ENCODE measurements at places on chromosomes 6 and 20. TPM values are rescaled to one million over a fixed set of nuclear protein-coding genes. Genes with fewer than 3 reads are reported as not detected.

DNA sequence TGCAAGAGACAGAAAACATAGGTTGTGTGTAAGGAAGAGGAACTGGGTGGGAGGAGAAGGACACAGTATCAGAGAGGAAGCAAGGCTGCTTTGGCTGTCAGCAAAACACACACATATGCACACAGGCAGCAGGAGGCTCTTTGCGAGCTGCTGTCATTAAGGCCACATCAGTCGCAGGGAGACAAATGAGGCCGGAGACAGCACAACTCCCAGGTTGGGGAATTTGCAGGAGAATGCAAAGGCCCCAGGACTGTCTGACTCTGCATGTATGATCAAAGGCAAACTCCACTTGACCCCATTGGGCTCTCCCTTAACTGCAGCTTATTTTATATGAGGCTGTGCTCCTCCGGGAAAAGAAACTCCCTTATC is 35.3 kb downstream of the METTL24 start:
- peak overlapping the region; percentile 57 for H3K4me3 ChIP-seq
- no peak for DNase-seq
- peak overlapping the region; percentile 88 for H3K27ac ChIP-seq
- H3K27me3 ChIP-seq: no peaks in the 10 kb centered on the region
- peaks cover 69% of the 10 kb centered on the region for H3K4me1 ChIP-seq

The GCNT2 gene
- 21.2 TPM for total RNA-seq

DNA sequence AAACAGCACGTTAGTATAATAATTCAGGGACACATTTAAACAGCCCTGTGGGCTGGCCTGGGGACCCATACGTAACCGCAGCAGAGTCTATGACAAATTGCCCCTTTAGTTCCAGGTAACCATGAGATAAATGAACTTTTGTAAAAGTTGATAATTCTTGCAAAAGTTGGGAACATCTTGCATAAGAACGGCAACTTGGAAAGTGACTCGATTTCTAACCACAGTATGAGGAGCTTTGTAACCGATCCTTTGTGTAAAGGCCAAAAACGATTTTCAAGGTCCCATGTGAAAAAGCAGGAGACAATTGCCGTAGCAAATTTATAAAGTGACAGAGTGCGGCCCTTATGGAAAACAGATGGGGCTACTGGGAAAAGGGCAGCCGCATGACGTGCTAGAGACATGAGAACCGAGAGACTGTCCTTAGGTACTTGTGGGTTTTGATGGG is 81.6 kb downstream of the PSMG4 start:
- H3K4me1 ChIP-seq: peaks cover 70% of the 10 kb centered on the region
- H3K36me3 ChIP-seq: peaks cover 4% of the 10 kb centered on the region
- no peak for DNase-seq
- H3K4me3 ChIP-seq: peak overlapping the region; percentile 37
- peak overlapping the region; percentile 50 for H3K27ac ChIP-seq
- no peaks in the 10 kb centered on the region for H3K27me3 ChIP-seq

The FILIP1 gene
- 2.0 TPM for total RNA-seq

GRCh38 chr6:115909923-115910546 is 150.7 kb downstream of the FRK start:
- H3K4me1 ChIP-seq: no peaks in the 10 kb centered on the region
- H3K4me3 ChIP-seq: no peak overlapping the region
- H3K36me3 ChIP-seq: no peaks in the 10 kb centered on the region
- peaks cover 6% of the 10 kb centered on the region for H3K27me3 ChIP-seq
- no peak overlapping the region for H3K27ac ChIP-seq

The ENPP4 gene
- 4.9 TPM for total RNA-seq

- H3K27me3 ChIP-seq: peaks cover 13% of the 10 kb centered on the region
- peaks cover 14% of the 10 kb centered on the region for H3K36me3 ChIP-seq
- no peak for DNase-seq
- peak overlapping the region; percentile 94 for H3K27ac ChIP-seq
- H3K4me3 ChIP-seq: peak overlapping the region; percentile 92
These were observed 22.4 kb downstream of the ZNF311 start for GRCh38 chr6:28982476-28983266.

The WFDC8 gene
- not detected for total RNA-seq

DNA sequence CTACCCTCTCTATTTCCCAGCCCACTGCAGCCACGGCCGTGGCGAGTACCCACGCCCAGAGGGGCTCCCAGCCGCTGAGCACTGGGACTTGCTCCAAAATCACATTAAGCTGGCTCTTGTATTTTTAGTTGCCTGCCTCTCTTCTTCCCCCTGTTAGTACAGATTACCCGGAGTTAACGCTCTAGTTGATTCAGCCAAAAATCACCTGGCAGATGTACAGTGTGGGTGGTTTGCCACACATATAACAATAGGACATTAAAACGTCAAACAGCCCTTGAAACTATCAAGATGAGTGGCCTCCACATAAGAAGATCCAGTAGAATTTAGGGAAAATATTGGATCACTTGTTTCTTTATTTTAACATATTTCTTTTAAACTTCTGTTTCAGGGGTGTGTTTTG is 268.8 kb upstream of the PRDM1 start:
- no peaks in the 10 kb centered on the region for H3K4me1 ChIP-seq
- H3K27me3 ChIP-seq: peaks cover 13% of the 10 kb centered on the region
- DNase-seq: no peak
- no peak overlapping the region for H3K4me3 ChIP-seq
- H3K36me3 ChIP-seq: no peaks in the 10 kb centered on the region
- no peak overlapping the region for H3K27ac ChIP-seq

The RAET1G gene
- 2.1 TPM for total RNA-seq

GRCh38 chr6:20755631-20756030 is 221.4 kb downstream of the CDKAL1 start:
- H3K27me3 ChIP-seq: no peaks in the 10 kb centered on the region
- H3K4me1 ChIP-seq: peaks cover 5% of the 10 kb centered on the region
- no peak for DNase-seq
- peaks cover 14% of the 10 kb centered on the region for H3K36me3 ChIP-seq
- H3K27ac ChIP-seq: no peak overlapping the region

The EYA2 gene
- total RNA-seq: 8.1 TPM

The C6orf118 gene
- total RNA-seq: 0.50 TPM

The CPNE1 gene
- total RNA-seq: 115 TPM

The SRSF12 gene
- total RNA-seq: 3.9 TPM

- peaks cover 11% of the 10 kb centered on the region for H3K4me1 ChIP-seq
- H3K36me3 ChIP-seq: no peaks in the 10 kb centered on the region
These were observed 168.9 kb downstream of the FRK start for GRCh38 chr6:115891750-115892149.

The CLIC5 gene
- total RNA-seq: 75.8 TPM

DNA sequence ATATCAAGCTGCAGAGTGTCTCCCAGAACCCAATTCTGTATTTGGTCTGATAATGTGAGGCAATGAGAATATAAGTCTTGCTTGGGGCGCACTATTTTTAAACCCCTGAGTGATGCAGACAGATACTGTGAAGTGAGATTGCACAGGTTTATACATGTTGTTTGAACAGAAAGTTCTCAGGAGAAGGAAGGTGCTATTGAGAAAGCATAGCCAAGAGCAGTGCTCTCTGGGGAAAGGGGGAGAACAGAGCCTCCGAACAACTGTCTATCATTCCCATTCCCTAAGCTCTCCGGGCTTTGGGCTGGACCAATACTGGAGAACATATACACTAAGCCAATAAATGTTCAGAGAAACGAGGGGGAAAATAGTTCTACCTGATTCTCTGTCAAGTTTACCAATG is 75.8 kb downstream of the PERP start:
- DNase-seq: no peak
- no peaks in the 10 kb centered on the region for H3K27me3 ChIP-seq
- no peaks in the 10 kb centered on the region for H3K4me1 ChIP-seq
- H3K4me3 ChIP-seq: no peak overlapping the region

The SOX18 gene
- total RNA-seq: 0.72 TPM

The BPIFB4 gene
- total RNA-seq: not detected

The C6orf163 gene
- 4.7 TPM for total RNA-seq

DNA sequence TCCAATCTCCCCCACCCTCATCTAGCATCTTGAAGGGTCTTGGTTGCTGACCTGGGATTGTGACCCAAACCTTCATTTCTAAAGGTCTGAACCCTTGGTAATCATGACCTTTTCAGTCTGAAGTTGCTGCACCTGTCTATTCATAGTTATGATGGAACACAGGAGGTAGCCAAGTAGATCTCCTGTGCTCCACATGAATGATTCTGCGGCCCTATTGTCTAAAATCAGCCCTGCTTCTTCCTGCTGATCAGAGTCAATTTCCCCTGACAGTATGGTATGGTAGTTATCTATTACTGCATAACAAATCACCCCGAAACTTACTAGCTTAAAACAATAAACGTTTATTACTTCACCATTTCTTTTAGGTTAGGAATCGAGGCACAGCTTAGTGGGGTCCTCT is 9.0 kb downstream of the OR2B6 start:
- H3K4me3 ChIP-seq: no peak overlapping the region
- no peaks in the 10 kb centered on the region for H3K27me3 ChIP-seq

GRCh38 chr6:126268092-126268491 is 71.8 kb upstream of the CENPW start:
- no peak overlapping the region for H3K27ac ChIP-seq
- H3K27me3 ChIP-seq: no peaks in the 10 kb centered on the region
- no peaks in the 10 kb centered on the region for H3K36me3 ChIP-seq
- peak overlapping the region; percentile 13 for H3K4me3 ChIP-seq

DNA sequence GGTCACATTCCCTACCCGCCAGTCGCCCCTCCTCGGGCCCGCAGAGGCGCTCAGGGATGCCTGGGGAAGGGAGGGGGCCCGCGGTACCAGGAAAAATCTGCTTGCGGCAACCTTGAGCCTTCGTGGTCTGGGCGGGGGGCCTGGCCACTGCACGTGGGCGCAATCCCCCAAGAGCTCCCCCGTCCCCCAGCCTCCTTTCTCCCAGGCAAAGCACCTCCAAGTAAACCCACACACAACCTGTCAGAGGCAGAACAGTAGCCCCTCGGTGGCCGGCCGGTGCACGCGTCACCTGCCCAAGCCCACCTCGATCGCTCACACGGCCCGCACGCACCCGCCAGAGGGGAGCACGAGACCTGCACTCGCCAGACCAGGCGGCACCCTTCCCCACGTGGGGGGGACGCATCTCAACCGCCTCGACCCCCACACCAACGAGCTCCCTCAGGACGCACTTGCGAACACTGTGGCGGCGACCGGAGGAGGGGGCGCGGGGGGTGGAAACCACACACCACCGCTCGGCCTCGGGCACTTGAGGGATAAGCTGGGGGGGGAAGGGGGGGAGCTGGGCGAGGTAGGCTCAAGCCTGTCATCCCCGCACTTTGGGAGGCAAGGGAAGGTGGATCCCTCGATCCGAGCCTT is 1955.7 kb upstream of the DEFB115 start:
- H3K4me1 ChIP-seq: no peaks in the 10 kb centered on the region
- H3K27ac ChIP-seq: no peak overlapping the region
- no peak for DNase-seq
- H3K27me3 ChIP-seq: no peaks in the 10 kb centered on the region

- H3K27me3 ChIP-seq: no peaks in the 10 kb centered on the region
- no peak overlapping the region for H3K27ac ChIP-seq
- peaks cover 52% of the 10 kb centered on the region for H3K4me1 ChIP-seq
- no peak overlapping the region for H3K4me3 ChIP-seq
- no peak for DNase-seq
These were observed 14.0 kb downstream of the IGF2R start for GRCh38 chr6:159982731-159983506.

DNA sequence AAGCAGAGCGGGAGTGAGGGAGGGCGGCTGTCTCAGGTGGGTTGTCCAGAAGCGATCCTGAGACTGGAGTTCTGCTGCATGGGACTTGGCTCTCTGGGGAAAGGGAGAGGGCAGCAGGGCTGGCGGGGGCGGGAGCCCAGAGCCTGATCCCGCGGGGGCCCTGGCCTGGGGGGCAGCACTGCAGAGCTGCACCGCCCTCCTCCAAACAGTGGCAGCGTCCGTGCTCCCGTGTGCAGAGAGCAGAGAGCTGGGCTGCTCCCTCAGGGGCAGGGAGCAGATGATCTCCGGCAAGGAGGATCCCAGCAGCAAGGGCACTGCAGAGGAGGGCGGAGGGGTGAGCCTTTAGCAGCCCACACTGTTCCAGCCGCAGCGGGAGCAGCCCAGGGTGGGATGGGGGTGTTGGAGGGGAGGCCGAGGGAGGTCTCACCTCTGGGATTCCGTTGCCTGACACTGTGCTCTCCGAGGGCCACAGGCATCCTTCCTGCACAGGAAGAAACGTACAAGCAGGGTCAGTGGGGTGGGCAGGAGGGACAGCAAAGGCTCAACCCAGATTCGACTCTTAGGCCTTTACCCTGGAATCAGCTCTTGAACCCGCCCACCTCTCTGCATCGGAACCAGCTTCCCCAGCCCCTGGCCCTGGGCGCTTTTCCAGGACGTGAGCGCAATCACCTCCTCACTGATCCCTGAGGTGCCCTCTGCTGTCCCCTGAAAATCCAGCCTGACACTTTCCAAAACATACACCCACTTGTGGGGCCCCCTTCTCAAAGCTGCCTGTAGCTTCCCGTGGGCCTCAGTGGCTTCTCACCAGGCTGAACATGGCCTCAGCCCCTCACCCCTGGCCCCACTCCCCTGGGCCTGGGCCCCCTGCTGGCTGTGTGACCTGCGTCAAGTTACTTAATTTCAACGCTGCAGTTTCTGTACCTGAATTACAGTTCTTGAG is 32.6 kb upstream of the ZBP1 start:
- no peak overlapping the region for H3K4me3 ChIP-seq
- H3K27ac ChIP-seq: no peak overlapping the region

- peak overlapping the region; percentile 91 for H3K27ac ChIP-seq
- H3K36me3 ChIP-seq: peaks cover 18% of the 10 kb centered on the region
- H3K4me1 ChIP-seq: no peaks in the 10 kb centered on the region
- H3K4me3 ChIP-seq: no peak overlapping the region
- DNase-seq: no peak
These were observed 35.0 kb upstream of the DSN1 start for GRCh38 chr20:36808317-36809257.

The ZNF311 gene
- 2.2 TPM for total RNA-seq

The CAPN11 gene
- not detected for total RNA-seq

- H3K27me3 ChIP-seq: peaks cover 31% of the 10 kb centered on the region
- DNase-seq: no peak
- peaks cover 4% of the 10 kb centered on the region for H3K36me3 ChIP-seq
- H3K27ac ChIP-seq: no peak overlapping the region
These were observed 17.1 kb downstream of the TCF21 start for GRCh38 chr6:133906050-133906449.

DNA sequence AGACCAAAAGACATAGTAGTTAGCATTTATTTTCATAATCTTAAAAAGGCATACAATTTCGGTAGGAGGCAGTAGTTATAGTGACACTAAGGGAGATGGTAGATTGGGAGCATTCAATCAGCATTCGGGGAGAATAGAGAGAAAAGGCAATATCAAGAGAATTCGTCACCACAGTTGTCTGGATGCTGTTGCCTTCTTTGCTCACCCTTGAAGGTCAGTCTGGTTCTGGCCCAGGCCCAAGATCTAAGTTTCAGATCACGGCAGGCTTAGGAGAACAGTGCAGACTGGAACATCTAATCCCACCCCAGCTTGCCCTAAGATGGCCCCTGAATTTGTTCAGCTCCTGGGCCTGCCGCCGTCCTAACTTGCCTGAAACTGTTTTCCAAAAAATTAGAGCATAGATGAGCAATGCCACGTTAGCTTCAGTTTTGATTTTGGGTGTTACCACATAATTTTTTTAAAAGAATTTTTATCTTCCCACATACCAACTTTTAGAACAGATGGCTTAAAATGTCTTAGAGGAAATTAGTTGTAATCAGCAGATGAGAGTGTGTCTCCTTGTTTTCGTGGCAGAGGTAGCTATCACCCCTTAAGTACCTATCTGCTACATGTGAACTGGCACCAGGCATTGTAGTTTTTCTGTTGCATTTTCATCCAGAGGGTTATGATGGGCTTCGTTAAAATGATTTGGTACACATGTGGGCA is 8.3 kb upstream of the CEP85L start:
- peaks cover 4% of the 10 kb centered on the region for H3K27me3 ChIP-seq
- no peak overlapping the region for H3K27ac ChIP-seq
- H3K4me3 ChIP-seq: no peak overlapping the region

GRCh38 chr6:153102605-153103318 is 28.3 kb downstream of the RGS17 start:
- no peaks in the 10 kb centered on the region for H3K4me1 ChIP-seq
- no peak for DNase-seq
- no peaks in the 10 kb centered on the region for H3K27me3 ChIP-seq
- H3K4me3 ChIP-seq: no peak overlapping the region
- H3K27ac ChIP-seq: no peak overlapping the region
- H3K36me3 ChIP-seq: no peaks in the 10 kb centered on the region

All from type B pancreatic cell (in vitro differentiated cells).